ENCODE measurements at places on chromosomes 4 and X.

- no peak for DNase-seq
Observed at GRCh38 chr4:146343199-146343598, 128.9 kb downstream of the REELD1 start.

- DNase-seq, result no peak
Observed at GRCh38 chr4:150173982-150174398, 95.7 kb downstream of the DCLK2 start.

GRCh38 chrX:41655631-41656030 lies 33.1 kb upstream of the GPR34 start:
- no peak for DNase-seq

DNA sequence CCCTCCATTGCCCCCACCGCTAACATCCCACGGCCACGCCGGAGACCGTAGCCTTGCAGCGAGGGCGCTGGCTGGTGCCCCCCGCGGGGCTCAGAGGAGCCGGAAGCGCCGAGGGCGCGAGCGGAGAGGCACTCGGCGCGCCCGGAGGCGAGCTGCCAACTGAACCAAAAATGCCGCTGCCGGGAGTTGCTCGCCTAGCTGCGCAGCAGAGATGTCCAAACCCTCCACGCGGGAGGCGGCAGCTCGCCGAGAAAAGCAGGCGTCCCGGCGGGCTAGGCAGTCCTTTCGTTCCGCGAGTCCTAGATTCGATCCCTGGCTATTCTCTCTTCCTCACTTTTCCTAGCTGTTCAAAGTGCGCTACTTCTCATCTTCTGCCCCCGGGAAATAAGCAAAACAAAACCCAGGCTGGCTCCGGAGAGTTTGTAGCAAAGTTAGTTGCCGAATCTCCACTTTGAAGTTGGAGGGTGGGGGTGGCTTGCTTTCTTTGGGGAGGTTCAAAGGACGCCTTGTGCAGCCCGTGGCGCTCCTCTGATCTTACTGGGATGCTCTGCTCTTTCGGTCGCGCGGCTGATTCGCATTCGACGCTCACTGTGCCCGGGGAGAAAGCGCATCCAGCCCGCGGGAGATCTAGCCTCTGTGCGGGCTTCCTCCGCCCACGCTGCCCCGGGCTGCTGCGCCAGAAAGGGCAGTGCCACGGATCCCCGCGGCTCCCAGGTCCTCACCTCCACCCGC lies 723 bp downstream of the NKX6-1 start:
- no peak for DNase-seq

DNA sequence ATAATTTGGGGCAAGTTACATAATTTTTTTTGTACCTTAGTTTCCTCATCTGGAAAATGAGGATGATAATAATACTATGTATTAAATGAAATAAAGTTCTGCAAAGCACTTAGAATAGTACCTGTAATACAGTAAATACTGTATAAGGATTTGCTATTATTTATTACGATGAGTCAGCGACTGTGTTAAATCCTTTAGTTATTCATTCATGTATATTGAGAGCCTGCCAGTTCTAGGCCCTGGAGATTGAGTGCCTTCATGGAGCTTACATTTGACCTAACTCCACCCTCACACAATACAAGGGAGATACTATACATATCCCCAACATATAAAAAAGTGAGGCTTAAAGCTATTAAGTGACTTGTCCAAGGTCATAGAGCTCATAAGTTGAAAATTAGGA lies 67.0 kb upstream of the CITED1 start:
- no peak for DNase-seq

DNA sequence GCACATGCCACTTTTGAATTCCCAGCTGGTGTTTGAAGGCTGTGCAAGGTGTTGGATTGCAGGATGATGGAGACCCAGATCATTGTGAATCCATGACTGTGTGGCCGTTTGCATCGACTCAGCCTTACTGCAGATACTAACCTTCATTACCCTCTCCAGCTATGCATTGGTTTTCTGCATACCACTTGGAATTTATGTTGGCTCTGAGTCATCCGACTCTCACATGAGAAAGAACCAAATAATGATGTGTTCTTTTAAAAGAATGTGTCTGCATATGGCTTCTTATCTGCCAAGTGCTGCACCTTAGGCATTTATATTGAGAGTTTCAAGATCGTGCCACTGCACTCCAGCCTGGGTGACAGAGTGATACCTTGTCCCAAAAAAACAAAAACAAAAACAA lies 106.7 kb upstream of the PRKX start:
- no peak for DNase-seq

DNA sequence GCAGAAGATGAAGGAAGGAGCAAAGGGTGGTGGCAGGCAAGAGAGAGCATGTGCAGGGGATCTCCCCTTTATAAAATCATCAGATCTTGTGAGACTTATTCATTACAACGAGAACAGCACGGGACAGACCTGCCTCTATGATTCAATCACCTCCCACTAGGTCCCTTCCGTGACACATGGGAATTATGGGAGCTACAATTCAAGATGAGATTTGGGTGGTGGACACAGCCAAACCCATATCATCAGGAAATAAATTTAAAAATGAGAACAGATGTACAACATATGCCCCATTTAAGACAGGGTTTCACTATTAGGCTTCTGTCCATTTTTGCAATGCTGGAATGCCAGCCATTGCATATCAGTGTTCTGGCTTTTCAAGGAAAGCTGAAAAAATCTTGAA lies 346.7 kb upstream of the SLIT2 start:
- DNase-seq, result no peak

- no peak for DNase-seq
Observed at GRCh38 chr4:61011051-61011450, 189.1 kb upstream of the ADGRL3 start.

GRCh38 chr4:183098723-183099536 lies at the start of gene WWC2:
Gene WWC2, plus strand, starts transcription at chr4:183099257. Its CDS starts 235 bp downstream, at chr4:183099492.
- peak; percentile 78 for DNase-seq

DNA sequence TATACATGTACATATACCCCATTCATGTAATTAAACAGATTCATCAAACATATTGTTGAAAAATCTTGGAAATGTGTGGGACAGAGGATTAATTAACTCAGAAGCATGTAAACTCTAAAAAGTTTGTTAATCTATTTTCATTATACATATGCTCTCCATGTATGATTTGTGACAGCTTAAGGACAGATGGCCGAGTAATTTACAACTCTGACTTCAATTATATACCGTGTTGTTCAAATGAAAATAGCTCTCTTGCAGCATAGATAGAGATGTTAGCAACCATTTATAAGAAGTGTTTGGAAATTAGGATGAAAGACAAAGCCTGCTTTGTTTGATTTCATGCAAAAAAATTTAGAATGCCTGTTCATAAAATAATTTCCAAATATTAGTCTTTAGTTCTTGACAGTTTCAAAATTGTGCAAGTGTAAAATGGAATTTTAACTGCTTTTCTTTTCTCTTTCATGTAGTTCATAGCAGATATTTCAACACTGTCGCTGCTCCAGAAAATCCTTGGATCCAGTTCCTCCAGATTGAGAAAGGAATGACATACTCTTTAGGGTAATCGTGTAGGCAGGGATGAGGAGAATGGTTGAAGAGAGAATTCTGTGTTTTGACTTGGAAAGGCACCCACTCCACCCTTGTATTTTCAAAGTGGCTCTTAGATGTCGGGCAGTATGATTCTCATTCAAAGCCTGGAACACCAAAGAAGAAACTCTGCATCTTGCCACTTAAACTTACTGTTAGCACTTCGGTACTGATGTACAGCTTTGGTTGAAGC lies 23.1 kb downstream of the AFF2 start:
- DNase-seq, result no peak

- no peak for DNase-seq
Observed at GRCh38 chr4:4651811-4652755, 110.2 kb upstream of the STX18 start.

DNA sequence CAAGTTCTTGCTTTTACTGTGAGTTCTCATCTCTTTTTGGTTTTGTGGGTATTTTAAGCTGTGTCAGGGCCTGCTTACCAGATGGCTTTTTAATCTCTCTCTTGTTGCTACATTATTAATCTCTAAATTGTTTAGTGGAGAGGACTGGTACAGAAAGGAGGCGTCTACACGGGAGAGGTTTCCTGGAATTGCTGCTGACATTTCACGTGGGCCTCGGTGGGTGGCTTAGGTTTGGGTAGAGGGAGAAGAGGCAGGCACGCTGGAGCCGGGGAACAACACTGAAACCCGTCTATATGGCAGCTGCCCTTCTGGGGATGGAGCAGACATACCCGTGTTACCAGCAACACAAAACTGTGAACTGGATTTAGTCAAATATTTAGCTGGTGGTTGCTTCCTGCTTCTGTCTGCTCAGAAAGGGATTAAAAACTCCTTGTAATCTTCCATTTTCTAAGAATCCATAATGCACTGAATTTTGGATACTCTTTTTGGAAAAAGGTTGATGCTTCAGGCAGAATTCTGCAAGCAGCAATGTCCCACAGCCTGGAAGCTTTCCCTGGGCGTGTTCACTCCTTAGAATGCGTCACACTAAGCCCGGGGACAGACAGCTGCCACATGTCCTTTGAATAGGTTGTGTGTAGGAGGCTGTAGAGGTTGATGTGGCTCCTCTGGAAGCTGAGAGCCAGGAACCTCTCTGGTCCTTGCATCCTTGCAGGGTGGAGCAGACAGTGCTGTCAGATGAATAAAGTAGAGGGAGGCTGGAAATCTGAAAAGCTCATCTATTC lies 199.8 kb upstream of the GATB start:
- DNase-seq, result no peak

DNA sequence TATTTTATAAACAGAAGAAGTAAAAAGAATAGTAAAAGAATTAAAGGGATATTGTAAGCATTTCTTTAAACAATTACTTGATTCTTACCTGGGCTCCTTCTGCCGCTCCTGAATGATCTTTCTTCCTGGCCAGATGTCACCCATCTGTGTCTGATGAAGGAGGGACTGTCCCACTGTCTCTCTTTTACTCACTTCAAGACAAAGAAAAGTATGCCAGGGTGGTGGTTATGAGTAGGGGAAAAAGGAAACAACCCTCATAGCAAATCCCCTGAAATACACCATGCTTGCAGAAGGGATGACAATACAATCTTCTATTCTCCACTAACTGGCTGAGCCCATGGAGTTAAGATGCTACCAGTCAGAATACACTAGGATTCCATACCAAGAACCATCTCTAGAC lies 31.1 kb downstream of the SYTL4 start:
- DNase-seq, result no peak

GRCh38 chr4:55116450-55116849 lies 8.9 kb downstream of the KDR start:
- DNase-seq, result no peak

DNA sequence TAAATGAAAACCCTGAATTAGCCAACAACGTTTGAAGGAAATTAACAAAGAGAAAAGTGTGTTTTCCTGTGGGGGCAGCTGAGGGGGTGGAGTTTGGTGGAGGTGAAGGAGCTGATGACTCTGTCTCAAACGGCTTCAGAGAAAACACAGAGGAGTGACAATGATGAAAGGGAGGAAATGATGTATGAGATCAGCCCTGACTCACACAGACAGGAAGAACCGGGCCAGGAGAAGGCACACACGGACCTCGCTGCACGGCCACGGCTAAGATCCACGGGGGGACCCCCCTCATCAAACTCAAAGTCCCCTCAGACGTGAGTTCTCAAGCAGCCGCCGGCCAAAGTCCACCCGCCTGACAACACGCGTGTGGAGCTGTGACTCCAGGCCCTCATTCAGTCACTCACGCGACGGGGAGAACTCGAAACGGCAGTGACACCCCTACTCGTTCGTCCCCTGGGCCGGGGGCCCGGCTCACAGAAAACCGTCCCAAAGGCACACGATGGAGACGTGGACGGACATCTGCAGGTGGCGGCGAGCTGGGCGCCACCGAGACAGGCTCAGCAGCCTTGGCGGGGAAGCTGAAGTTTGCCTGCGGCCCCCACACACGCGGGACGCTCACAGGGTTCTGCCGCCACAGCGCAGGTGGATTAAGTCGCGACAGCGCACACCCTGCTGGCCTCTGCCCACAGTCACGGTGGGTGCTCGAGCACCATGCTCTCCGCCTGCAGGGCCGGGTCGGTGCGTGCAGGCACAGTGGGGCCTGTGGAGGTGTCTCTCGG lies 28.8 kb downstream of the PPP2R3B start:
- DNase-seq, result no peak

DNA sequence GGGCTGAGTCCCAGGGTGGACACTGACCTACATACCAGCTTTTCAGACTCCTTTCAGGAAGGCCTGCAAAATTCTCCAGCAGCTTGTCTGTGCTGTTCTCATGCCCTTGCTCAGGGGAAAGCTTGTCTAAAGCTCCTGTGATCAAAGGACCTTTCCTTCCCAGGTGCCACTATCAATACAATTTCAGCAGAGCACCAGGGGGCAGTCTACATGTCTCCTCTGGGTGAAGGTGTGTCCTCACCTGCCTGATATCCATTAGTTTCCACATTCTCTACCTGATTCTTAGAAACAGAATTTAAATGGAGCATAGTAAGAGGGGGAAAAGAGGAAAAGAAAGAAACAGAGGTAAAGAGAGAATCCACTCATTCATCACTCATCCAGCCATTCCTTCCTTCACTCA lies 114.2 kb downstream of the PPARGC1A start:
- no peak for DNase-seq

DNA sequence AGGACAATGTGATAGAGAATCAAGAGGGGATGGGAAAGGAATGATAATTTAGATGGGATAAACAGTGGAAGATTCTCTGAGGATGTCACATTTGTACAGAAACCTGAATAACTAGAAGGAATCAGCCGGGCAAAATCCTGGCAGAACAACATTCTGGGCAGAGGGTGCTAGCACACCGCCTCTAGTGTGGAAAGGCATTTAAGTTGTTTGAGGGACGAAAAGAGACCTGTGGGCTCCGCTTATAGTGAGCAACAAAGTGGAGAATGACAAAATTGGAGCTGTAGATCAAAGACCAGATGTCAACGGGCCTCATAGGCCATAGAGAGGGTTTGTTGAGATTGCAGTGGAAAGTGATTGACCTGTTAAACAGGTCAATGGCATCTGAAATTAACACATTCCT lies 596.0 kb upstream of the SLIT2 start:
- DNase-seq, result no peak

- no peak for DNase-seq
Observed at GRCh38 chr4:52853351-52853750, 8.8 kb upstream of the RASL11B start.
